NCI-H510A (cell line): ENCODE measurements at places on chromosomes 4 and X.

DNA sequence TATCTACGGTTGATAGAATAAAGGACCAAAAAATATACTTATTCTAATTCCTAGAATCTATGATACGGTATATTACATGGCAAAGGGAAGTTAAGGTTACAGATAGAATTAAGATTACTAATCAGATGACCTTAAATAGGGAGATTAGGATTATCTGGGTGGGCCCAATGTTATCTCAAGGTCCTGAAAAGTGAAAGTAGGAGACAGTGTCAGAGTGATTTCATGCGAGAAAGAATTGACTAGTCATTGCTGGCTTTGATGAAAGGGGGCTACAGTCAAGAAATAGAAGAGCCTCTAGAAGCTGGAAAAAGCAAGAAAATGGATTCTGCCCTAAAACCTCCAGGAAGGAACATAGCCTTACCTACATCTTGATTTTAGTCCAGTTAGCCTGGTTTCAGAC is 176.9 kb upstream of the PPP1R2C start:
- DNase-seq, result no peak

- DNase-seq, result no peak
These were observed 416.1 kb downstream of the PCDH18 start for GRCh38 chr4:137116144-137116543.

- no peak for DNase-seq
These were observed 27.2 kb downstream of the HSPA4L start for GRCh38 chr4:127809173-127809800.

GRCh38 chr4:100894339-100894870 is 376.6 kb upstream of the EMCN start:
- no peak for DNase-seq
